RPMI8226 (cell line): ENCODE measurements at places on chromosomes 4 and X.
A peak's percentile ranks its signal among the peaks of the same experiment; 100 is the strongest.

GRCh38 chrX:50188859-50189600, 11.8 kb downstream of the AKAP4 start:
- DNase-seq = no peak

- DNase-seq = peak; percentile 70
These were observed 51.2 kb upstream of the KLF3 start for GRCh38 chr4:38612646-38613414.

DNA sequence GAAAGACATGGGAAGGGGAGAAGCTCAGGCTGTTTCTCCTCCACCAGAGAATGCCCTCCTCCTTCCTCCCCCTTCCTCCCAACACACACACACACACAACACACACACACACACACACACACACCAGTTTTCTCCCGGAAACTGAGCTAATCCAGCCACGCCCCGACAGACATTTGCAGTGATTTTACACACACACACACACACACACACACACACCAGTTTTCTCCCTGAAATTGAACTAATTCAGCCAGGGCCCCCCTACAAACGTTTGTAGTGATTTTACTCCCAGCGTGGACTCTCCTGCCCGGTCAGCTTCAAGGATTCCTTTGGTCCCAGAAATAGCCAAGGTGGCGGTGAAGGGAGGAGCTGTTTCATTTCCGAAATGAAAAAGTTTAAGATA, 32.9 kb upstream of the STX18 start:
- no peak for DNase-seq

DNA sequence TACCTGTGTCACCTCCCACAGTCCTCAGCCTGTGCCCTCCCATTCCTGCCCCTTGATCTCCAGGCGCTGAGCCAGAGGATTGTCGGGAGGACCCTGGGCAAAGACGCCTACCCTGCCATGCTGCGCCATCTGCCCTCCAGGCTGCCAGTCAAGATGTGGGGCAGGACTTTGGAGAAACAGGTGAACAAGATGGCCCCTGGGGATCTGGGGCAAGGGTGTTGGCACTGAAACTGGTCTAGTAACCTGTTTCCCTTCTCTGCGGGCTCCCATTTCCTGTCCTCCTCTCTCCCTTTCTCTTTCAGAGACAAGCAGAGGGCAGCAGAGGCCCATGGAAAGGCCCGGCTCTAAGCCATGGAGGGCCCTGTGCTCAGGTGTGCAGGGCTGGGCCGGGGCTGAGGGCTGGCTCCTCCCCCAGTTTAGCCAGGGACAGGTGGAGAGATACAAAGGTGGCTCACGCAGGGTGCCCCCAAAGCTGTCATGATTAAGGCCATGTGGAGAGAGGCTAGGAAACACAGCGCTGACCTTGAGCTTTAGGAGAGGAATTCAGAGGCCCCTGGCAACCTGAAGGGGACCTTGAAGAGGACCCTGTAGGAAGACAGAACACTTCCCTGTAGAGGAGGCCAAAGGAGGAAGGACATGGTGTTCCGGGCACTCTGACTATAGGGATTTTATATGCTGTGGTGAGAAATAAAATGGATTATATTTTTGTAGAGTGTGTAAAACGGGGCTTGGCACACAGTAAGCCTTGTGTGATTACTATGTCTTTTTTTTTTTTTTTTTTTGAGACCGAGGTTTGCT, at the start of gene GLOD5:
TSS of gene GLOD5 (plus strand) at position 74 of the 798 bp plus-strand sequence. CDS start at position 118, 44 bp downstream.
- peak; percentile 70 for DNase-seq

DNA sequence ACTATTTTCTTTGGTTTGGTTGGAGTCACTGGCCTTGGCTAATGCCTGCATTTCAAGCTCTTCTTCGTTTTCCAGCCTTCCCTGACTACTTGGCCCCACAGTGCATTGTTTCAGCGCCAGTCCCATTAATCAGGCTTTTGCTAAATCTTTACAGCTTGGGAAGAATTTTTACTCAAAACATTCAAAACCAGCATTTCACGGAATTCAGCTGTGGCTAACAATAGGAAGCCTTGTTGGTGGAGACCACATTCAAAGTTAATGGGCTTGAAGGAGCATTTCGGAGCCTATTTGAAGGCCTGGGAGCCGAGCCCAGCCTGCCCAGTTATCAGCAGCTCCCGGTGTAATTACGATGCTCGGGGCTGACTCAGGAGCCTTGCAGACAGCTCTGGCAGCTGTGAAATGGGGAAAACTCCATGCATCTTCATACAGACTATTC, 30.8 kb upstream of the VCX2 start:
- DNase-seq = no peak
